ENCODE measurements at places on chromosomes 3 and 15.

DNA sequence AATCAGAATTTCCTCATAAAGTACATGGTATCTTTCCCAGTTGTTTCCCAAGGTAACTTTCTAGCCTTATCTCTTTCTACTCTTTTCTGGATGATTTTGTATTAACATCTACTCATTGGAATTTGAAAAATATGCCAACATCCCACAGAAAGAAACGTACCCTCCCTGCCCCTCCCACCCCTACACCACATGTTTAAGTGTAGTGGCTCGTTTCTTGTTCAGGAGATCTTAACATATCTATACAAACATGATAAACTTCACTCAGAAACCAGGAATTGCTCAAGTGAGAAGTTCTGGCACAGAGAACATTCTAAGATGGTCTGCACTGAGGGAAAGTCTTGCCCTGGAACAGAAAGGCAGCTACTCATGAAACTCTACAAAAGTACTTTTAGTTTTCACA, 404.7 kb downstream of the SOX2 start:
- DNase-seq: no peak

DNA sequence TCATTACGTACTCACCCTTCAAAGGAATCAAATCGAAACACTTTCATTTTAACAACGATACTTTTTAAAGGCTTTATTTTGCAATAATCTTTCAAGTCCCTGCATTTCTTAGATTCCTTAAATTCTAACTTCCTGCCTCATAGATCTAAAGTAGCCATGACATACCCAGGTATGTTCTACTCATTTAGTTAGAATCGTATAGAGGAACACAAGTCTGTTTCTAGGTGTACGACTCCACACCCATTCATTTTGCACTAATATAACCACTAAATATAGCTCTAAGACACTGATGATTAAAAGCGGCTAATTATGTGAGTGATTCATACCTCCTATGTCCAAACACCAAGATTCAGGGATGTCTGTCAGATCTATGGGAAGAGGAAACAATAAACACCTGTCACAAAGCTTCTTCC, 1.3 kb downstream of the ATP13A3 start:
- DNase-seq: no peak

GRCh38 chr3:191030929-191031328, 168.1 kb upstream of the OSTN start:
- no peak for DNase-seq

GRCh38 chr15:38186507-38186906, 66.1 kb upstream of the SPRED1 start:
- DNase-seq: no peak

GRCh38 chr3:192883512-192883911, 34.1 kb downstream of the MB21D2 start:
- DNase-seq: no peak

GRCh38 chr3:15685927-15686326, 84.4 kb downstream of the BTD start:
- DNase-seq: no peak

- DNase-seq: no peak
Measured at GRCh38 chr3:70789878-70790277, 477.4 kb upstream of the MDFIC2 start.

- no peak for DNase-seq
Measured at GRCh38 chr3:71387586-71387985, 195.9 kb downstream of the FOXP1 start.

DNA sequence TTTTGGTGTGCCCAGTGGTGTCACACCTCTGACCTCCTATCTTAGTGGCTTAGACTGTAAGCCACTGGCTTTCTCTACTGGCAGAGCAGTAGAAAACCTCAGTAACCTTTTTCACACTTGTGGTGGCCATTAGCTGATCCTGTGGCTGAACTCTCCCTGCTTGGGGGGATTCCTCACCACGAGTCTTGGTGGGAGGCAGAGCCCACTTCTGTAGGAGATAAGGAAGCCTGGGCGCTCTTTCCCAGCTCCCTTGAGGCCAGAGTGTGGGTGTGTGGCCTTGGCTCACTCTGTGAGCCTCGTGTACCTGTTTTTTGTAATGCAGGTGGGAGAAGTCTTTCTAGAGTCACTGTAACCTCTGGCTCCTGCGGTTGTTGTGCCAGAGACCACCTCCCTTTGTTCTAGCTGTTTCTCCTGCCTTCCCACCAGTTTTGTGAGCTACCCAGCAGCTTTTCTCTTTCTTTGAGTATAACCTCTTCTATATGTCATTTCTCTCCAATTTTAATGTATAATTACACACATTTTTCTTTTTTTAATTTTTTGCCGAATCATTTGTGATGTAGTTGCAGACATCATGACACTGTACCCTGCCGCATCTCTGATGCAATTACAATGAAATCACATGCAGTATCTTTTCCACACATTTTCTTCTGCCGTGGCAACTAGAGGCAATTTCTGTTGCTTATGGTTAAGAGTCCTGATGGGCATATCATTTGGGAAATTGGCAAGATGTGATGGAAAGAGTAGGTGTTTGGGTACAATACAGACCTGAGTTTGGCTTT, 13.8 kb downstream of the XCR1 start:
- DNase-seq: no peak

DNA sequence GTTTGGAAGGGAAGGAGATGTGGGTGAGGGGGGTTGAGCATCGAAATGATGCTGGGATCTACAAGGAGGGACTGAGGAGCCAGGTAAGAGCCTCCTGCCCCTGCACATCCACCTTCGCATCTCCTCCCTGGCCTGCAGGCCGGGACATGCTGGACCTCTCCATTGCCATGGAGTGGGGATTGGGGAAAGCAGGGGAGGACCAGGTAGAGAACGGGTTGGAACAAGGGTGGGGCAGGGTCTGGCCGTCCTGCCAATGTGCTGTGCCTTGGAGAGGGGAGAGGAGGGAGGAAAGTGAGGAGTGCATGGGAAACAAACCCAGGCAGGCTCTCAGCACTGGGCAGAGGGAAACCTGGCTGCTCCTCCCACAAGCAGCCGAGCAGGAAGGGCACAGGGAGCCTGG, 10.6 kb downstream of the PLA2G4B start:
- DNase-seq: no peak

- DNase-seq: no peak
Measured at GRCh38 chr15:53114960-53115359, 324.8 kb upstream of the ONECUT1 start.

GRCh38 chr3:104316118-104316517, 1050.6 kb upstream of the ALCAM start:
- no peak for DNase-seq

- DNase-seq: no peak
Measured at GRCh38 chr15:71548401-71548807, 261.9 kb upstream of the NR2E3 start.

- no peak for DNase-seq
Measured at GRCh38 chr3:108124337-108125152, 33.7 kb upstream of the CD47 start.

- DNase-seq: no peak
Measured at GRCh38 chr3:105013657-105014056, 353.1 kb upstream of the ALCAM start.

DNA sequence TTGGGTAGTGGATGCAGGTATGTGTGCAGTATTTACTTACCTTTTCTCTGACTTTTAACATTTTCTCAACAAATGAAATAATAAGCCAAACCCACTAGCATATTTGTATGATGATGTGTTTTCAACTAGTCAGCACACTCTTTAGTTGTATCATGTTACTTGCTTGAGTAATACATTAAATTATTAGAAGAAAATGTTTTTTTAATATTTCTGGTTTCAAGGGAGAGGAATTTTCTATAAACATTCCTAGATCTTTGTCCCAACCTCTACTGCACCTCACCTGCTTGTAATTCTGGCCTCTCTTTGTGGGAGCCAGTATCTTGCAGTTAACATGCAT, 161.8 kb upstream of the CBLB start:
- no peak for DNase-seq

DNA sequence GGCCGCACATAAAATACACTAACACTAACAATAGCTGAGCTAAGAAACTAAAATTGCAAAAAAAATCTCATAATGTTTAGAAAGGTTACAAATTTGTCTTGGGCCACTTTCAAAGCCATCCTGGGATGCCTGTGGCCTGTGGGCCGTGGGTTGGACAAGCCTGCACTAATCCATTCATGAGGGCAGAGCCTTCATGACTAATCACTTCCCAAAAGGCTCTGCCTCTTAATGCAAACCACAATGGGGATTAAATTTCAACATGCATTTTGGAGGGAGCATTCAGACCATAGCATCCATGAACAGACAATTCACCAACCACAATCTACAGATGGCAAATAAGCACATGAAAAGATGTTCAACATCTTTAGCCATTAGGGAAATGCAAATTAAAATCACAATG, 128.2 kb downstream of the SUCLG2 start:
- no peak for DNase-seq

DNA sequence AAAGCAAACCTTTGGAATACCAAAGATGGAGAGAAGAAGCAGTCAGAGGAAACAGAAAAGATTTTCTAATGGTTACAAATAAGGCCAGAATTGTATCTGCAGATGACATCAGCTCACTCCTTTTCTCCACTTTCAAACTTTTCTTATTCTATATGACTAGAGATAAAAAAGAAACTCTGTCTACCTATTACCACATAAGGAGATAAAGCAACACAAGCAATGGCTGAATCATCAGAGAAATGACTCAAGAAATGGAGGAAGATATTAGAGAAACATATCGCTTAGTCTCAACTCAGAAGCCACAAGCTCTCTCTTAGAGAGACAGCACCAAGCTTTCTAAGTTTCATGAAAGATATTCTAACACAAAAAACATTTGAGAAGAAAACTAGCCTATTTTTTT, 784.0 kb downstream of the ZPLD1 start:
- DNase-seq: no peak

Measured in nucleus accumbens (tissue), 56 donors.